Stomach (tissue), 19 donors: ENCODE measurements at places on chromosomes 16 and 17.
A peak's percentile ranks its signal among the peaks of the same experiment; 100 is the strongest.

- DNase-seq, result peak; percentile 63
Observed at GRCh38 chr17:41520821-41521521, 2.3 kb upstream of the KRT15 start.

DNA sequence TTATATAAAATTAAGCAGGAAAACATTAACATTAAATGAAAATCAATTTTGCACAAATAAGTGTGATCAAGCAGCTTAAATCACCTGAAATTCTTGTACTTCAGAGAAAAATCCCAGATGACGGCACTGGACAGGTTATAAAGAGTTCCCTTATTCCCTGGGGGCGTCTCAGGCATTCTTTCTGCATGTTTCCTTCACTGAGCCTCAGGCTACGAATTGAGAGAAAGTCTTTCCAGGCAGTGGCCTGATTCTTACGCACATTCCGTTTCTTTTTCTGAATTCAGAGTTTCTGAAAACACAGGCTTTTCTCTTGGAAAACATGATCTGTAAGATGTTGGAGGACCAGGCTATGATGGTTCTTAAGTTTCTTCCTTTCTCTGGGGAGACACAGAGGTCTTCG is 22.1 kb upstream of the PITPNM3 start:
- DNase-seq, result no peak

GRCh38 chr16:13471036-13471435 is 448.9 kb upstream of the ERCC4 start:
- no peak for DNase-seq

- DNase-seq, result no peak
Observed at GRCh38 chr17:71530248-71530647, 590.6 kb upstream of the SOX9 start.

- DNase-seq, result peak; percentile 39
Observed at GRCh38 chr17:27610304-27610677, 20.7 kb upstream of the LGALS9 start.

DNA sequence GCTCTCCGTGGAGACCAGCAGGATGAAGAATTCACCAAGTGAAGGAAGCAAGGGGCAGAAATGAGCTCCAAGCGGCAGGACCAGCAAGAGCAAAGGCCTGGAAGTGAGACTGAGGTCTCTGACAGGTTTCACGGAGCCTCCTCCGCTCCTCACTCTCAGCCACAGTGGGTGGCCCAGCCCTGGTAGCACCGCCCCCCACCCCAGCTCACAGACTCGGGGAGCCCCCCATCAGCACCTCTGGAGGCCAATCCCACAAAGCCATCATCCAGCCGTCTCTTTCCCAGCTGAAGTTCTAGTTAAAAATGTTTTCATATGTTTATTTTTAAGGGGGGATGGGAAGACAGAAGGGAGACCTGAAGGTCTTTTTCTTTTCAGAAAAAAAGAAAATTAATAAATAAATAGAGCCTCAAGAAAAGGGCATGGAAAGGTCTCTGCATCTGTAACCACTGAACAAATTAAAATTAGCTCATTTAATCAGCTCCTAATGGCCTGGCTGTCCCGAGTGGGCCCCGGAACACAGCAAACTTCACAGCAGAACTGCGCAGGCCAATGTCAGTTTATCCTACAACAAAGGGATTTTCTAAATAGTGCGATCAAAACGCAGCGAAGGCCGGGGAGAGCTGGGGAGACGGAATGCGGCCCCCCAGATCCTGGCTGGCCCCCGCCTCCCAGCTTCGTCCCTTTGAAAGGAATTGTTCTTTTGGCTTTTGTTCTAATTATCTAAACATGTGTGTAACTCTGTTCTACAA is 190.3 kb downstream of the ZNF423 start:
- DNase-seq, result peak; percentile 30

GRCh38 chr17:33447090-33447489 is 154.0 kb upstream of the ASIC2 start:
- DNase-seq, result no peak

DNA sequence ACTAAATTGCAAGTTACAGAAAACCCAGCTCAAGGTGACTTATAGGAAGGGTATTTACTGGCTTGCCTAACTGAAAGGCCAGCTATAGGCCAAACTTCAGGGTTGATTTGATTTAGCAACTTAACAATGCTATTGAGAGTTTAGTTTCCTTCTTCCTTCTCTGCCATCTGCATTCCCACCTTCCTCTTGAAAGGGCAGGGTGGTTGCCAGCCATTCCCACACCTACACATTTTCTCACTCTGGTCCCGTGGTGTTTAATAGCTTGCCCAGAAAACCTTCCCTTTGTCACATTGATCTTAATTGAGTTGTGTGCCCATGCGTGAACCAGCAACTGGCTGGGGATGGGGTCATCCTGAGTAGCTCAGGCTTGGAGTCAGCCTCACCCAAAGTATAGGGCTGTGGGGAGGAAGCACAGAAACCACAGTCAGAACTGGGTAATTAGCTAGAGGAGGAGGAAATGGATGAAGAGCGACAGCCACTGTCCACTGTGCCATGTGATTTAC is 194.7 kb downstream of the SPECC1 start:
- no peak for DNase-seq

GRCh38 chr17:45719335-45720071 is 64.6 kb upstream of the CRHR1 start:
- peak; percentile 36 for DNase-seq

- DNase-seq, result peak; percentile 22
Observed at GRCh38 chr17:73644145-73645049, at the start of gene SDK2. SDK2 (minus strand) TSS chr17:73644445; CDS start chr17:73644088, 357 bp downstream.

- peak; percentile 94 for DNase-seq
Observed at GRCh38 chr16:14486520-14487303, 143.3 kb downstream of the PARN start.

GRCh38 chr17:5763595-5764306 is 179.4 kb upstream of the NLRP1 start:
- DNase-seq, result no peak

- no peak for DNase-seq
Observed at GRCh38 chr17:55510986-55511721, at the start of gene SMIM36. SMIM36 (minus strand) TSS chr17:55511452.

DNA sequence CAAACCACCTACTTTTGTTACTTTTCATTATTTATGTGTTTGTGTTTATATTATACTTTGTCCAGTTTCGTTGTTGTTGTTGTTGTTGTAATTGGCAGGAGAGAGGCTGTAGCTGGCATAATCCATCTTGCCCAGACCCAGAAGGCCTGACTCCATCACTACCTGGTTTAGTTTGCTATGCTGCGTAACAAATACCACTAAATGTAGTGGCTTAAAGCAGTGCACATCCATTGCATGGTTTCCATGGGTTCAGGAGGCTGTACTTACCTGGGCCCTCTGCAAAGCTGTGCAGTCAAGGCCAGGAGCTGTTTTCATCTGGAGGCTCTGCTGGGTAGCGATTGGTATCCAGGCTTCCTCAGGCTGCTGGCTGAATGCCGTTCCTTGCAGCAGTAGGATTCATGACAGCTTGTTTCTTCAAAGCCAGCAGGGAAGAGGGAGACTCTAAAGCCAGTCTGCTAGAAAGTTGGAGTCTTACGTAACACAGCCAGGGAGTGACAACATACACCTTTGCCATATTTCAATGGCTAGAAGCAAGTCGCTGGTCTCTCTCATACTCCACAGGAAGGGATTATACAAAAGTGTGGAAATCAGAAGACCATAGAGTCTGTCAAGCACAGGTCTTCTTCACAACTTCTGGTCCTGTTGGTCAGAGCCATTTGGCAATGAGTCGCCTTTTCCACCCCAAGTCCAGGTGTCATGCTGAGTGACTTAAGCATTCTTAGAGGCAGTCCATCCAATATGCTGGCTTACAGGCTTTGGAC is 41.1 kb downstream of the TNRC6C start:
- DNase-seq, result no peak

GRCh38 chr17:50721194-50722010 is 2.0 kb downstream of the LUC7L3 start:
- no peak for DNase-seq

DNA sequence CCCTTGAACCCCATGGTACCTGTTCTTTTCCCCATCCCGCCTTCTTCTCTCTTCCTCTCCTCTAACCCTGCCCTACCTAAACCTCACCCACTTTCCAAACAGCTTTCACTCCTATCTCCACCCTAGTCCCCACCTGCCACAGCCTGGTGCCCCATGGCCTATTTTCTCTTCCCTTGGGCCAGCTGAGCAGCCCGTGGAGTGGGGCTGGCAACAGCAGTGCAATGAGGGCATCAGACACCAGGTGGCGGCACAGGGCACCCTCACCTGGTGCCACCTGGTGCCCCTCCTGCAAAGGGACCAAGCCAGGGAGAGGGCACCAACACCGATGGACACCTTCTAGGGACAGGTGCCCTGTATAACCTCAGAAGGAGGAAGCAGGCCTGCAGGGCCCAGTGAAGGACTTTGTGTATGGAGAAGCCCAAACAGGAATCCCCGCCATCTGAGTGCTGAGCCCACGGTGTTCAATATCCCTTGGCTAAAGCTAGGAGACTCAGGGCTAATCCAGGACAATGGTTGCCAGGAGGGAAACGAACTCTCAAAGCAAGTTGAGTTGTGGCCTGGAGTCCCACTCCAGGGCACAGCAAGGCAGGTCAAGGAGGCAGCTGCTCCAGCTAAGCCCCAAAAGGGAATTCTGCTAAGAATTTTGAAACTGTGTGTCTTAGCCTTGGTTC is 4.0 kb upstream of the ABCC3 start:
- DNase-seq, result peak; percentile 92

DNA sequence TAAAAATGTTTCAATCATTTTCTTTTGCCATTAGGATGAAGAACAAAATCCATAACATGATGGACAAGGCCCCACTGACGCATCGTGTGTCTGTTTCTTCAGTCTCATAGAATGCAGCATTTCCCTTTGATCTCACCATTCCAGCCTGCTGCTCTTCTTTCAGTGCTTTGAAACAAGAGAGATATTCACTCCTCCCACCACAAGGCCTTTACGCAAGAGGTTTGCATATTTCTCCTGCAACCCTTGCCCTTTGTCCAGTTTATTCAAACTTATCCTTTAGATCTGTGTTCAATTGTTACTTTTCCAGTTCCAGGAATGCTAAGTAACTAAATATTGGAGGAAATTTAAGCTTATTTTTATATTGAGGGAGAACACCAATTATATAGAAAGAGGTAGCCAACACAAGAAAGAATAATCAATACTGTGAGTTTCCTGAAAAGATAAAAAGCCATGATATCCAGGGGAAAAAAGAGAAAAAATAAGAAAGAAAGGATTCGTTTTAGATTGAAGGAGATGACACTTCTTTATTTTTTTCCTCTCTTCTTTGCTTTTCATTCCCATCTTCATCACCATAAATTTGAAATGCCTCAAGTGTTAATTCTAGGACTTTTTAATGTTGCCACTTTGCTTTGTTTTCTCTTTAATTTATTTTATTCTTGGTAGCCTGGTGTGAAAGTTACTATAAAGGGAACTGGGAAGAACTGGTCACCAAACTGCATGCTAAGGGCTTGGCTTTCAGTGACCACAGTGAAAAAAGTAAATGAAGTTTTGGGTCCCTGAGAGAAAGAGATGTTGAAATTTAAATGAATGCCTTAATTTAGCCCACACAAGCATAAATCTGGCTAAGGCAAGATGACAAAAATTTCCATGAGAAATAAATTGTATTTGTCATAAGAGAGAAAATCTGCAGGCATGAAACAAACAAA is 102.1 kb downstream of the KIF2B start:
- DNase-seq, result no peak

- DNase-seq, result no peak
Observed at GRCh38 chr16:85473323-85473722, 139.8 kb upstream of the GSE1 start.

DNA sequence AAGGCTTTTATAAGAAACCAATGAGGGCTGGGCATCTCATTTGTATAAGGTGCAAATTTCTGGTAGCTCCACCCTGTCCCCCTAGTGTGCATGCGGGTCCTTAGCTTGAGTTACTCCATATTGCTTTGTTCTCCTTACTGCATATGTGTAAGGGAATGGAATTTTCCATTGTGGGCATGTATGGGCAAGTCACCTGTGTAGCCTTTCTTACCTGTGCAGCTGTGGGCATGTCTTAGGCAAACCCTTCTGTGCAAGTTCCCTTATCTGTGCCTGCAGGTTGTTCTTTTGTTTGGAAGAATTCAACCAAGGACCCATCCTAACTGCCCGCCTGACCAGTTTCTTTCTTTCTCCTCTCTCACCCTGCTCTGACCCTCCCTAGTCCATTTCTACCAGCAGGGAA is 122.8 kb upstream of the HS3ST4 start:
- no peak for DNase-seq

- no peak for DNase-seq
Observed at GRCh38 chr17:17084317-17084835, 42.1 kb downstream of the MPRIP start.

DNA sequence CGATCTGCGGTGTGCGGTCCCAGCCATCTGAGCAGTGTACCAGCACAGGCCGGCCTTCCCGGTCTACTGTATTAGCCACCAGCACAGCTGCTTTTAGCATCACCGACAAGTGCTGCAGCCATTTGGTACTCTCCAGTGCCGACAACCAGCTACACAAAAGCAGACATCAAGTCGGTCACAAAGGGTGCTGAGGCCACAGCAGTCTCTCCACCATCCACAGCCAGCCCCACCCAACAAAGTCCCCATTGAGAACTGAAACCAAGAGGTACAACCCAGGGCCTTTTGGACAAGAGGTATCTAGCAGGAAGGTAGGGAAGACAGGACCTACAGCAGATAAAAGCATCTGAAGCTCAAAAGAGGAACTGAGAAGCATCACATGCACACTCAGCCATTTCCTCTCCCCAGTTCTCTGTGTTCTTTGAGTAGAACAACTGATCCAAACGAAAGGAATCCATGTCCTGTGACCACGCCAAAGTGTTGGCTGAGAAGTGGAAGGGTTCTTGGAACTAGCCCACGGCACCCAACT is 9.5 kb downstream of the MTMR4 start:
- no peak for DNase-seq
